ENCODE measurements at places on chromosomes 5 and 9.

DNA sequence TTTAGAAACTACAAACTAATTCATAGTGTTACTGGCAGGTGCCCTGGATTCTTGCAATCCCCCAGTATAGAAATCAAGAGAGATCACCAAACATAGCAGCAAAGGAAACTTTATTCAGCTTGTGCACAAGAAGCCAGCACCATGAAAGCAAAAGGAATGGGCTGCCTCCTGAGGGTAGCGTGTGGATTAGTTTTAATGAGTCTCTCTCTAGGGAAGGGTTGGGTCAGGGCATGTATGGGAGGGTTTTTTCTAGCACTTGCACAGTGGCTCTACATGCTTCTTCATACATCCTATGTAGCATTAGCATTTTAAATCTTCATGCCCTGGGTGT, 38.4 kb downstream of the LYRM7 start:
- no peaks in the 10 kb centered on the region for H3K36me3 ChIP-seq
- H3K4me3 ChIP-seq = no peak overlapping the region
- no peak for DNase-seq

DNA sequence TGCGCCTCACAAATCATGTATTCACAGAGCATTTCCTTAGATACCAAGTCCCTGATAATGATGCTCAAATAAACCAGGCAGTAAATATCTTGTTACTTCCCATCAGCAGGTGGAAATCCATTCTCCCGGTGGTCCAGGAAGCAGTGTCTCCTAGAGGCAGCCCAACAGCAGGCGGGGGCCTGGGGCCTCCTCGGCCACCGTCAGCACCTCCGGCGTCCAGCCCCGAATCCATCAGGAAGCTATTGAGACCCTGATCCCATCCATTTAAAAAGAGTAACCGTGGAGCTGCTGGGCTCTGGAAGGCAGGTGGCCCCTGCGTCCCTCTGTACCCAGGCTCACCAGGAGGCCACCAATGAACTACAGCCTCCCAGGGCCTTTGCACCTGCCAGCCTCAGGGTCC, 54.0 kb downstream of the VAV2 start:
- H3K27ac ChIP-seq = no peak overlapping the region
- peaks cover 11% of the 10 kb centered on the region for H3K36me3 ChIP-seq
- H3K27me3 ChIP-seq = no peaks in the 10 kb centered on the region
- DNase-seq = no peak

GRCh38 chr5:76145945-76146344, 62.8 kb downstream of the SV2C start:
- H3K4me1 ChIP-seq = no peaks in the 10 kb centered on the region
- DNase-seq = no peak
- no peak overlapping the region for H3K4me3 ChIP-seq

DNA sequence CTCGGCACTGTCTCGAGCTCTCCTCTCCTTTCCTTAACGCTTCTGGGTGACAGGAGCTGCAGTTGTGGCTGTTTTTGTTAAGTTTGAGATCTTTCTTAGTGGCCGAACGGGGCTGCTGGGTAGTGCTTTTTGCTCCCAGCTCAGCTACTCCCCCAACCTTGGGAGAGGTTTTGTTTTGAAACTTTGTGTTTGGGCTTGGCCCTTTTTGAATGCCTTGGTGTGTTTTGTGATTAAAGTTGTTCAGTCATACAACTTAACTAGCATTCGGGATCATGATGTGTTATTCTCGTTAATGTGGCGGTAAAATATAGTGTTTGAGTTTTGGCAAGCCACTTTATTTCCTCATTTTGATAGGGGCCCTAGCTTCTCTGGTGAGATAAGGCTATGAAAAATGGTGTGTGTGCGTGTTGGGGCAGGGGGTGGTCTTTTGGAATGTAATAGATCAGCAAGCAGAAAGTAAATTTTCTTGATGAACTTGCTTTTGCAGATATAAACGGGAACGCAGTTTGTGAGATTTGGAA, 1.1 kb downstream of the KDM3B start:
- H3K36me3 ChIP-seq = peaks cover 9% of the 10 kb centered on the region
- H3K4me1 ChIP-seq = peaks cover 21% of the 10 kb centered on the region
- H3K27me3 ChIP-seq = no peaks in the 10 kb centered on the region
- peak; percentile 24 for DNase-seq
- H3K4me3 ChIP-seq = peak overlapping the region; percentile 78

DNA sequence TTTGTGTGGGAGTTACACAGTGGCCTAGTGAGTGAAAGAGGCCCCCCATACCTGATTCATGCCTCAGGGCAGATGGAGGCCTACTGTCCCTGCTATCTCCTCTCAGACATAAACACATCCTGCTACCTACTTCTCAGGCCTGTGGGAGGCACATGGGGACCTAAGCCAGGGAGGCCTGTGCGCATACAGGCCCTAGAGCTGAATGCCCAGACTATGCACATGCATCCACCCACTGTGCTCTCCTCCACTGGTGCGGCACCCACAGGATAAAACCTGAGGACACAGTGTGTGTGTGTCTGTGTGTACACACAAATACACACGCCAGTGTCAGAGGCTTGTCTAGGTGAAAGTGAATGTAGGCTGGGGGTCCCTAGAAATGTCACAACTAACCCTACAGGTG, 1.4 kb downstream of the PAX5 start:
- no peak overlapping the region for H3K27ac ChIP-seq
- H3K27me3 ChIP-seq = peaks cover 100% of the 10 kb centered on the region

GRCh38 chr9:98067184-98067583, 10.7 kb downstream of the NANS start:
- peaks cover 7% of the 10 kb centered on the region for H3K4me1 ChIP-seq
- H3K36me3 ChIP-seq = peaks cover 82% of the 10 kb centered on the region
- peak; percentile 26 for DNase-seq
- H3K27me3 ChIP-seq = no peaks in the 10 kb centered on the region

- no peak overlapping the region for H3K4me3 ChIP-seq
- no peaks in the 10 kb centered on the region for H3K4me1 ChIP-seq
- no peaks in the 10 kb centered on the region for H3K36me3 ChIP-seq
- no peak overlapping the region for H3K27ac ChIP-seq
Observed at GRCh38 chr5:159894149-159894720, 22.0 kb upstream of the ADRA1B start.

- no peaks in the 10 kb centered on the region for H3K36me3 ChIP-seq
- no peak overlapping the region for H3K27ac ChIP-seq
- H3K4me3 ChIP-seq = no peak overlapping the region
- no peaks in the 10 kb centered on the region for H3K27me3 ChIP-seq
- DNase-seq = no peak
Observed at GRCh38 chr5:170171811-170172210, 61.0 kb upstream of the C5orf58 start.

DNA sequence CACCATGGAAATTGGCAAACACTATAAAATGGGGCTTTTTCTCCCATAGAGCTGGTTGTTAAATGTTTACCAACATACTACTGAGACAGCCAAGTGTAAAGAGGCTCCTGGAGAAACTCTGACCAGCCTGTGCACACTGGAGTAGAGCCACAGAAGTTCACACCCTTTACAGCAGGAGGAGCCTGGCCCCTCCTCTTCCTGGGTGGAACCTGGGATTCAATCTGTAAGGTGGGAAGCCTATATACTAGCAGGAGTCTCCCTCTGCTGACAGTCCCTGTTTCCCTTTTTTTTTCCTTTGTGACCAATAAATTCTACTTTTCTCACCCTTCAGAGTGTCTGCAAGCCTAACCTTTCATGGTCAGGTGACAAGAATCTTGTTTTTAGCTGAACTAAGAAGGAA, 10.4 kb upstream of the SLC30A5 start:
- H3K36me3 ChIP-seq = no peaks in the 10 kb centered on the region
- H3K27ac ChIP-seq = no peak overlapping the region
- no peak for DNase-seq
- no peaks in the 10 kb centered on the region for H3K4me1 ChIP-seq

DNA sequence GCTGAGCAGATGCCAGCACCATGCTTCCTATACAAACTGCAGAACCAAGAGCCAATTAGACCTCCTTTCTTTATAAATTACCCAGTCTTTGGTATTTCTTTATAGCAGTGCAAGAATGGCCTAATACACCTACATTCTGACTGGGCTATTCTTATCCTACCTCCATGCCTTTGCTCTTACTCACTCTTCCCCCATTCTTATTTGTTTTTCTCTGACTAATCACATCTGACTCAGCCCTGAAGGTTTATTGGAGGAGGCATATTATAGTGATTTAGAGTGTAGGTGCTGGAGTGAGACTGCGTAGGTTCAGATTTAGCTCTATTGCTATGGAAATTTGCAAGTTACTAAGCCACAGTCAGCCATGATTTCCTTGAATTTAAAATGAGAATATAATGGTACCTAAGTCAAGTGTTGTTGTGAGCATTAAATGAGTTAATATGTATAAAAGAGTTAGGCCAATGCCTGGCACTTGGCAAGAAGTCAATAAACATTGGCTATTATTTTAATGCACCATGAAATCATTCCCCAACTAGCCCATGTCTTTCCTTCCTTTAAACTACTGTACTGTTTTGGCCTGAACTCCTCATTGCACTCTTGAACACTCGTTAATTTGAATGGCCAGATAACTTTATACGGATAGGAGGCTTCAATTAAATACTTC, 531.2 kb upstream of the ZNF608 start:
- H3K36me3 ChIP-seq = no peaks in the 10 kb centered on the region
- H3K4me3 ChIP-seq = no peak overlapping the region
- no peaks in the 10 kb centered on the region for H3K4me1 ChIP-seq
- no peak overlapping the region for H3K27ac ChIP-seq
- H3K27me3 ChIP-seq = no peaks in the 10 kb centered on the region

GRCh38 chr9:114250235-114250568, 72.7 kb upstream of the ORM1 start:
- no peaks in the 10 kb centered on the region for H3K36me3 ChIP-seq
- no peak overlapping the region for H3K27ac ChIP-seq
- no peaks in the 10 kb centered on the region for H3K27me3 ChIP-seq
- H3K4me1 ChIP-seq = no peaks in the 10 kb centered on the region

GRCh38 chr5:94485067-94485466, 133.3 kb downstream of the KIAA0825 start:
- no peaks in the 10 kb centered on the region for H3K4me1 ChIP-seq
- no peak overlapping the region for H3K27ac ChIP-seq
- no peaks in the 10 kb centered on the region for H3K36me3 ChIP-seq
- H3K4me3 ChIP-seq = no peak overlapping the region
- H3K27me3 ChIP-seq = no peaks in the 10 kb centered on the region
- peak; percentile 30 for DNase-seq

DNA sequence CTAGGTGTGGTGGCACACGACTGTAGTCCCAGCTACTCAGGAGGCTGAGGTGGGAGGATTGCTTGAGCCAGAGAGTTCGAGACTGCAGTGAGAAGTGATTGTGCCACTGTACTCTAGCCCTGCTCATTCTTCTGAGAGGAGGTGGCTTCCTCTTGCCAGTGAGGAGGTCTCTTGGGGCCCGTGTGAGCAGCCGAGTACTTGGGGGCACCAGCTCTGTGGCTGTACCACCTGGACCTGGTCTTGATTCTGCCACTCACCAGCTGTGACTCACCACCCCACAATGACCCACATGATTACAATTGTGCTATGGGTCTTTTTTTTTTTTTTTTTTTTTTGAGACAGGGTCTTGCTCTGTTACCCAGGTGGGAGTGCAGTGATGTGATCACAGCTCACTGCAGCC, 18.0 kb upstream of the CRB2 start:
- DNase-seq = no peak
- no peak overlapping the region for H3K4me3 ChIP-seq
- peaks cover 19% of the 10 kb centered on the region for H3K4me1 ChIP-seq
- no peaks in the 10 kb centered on the region for H3K36me3 ChIP-seq

GRCh38 chr9:17116400-17116837, 18.4 kb upstream of the CNTLN start:
- no peaks in the 10 kb centered on the region for H3K36me3 ChIP-seq
- H3K27me3 ChIP-seq = no peaks in the 10 kb centered on the region
- H3K4me1 ChIP-seq = no peaks in the 10 kb centered on the region
- DNase-seq = no peak
- H3K4me3 ChIP-seq = no peak overlapping the region

GRCh38 chr9:35669331-35670145, 4.2 kb upstream of the CA9 start:
- no peak for DNase-seq
- peaks cover 4% of the 10 kb centered on the region for H3K27me3 ChIP-seq
- peaks cover 10% of the 10 kb centered on the region for H3K4me1 ChIP-seq
- no peak overlapping the region for H3K27ac ChIP-seq
- no peaks in the 10 kb centered on the region for H3K36me3 ChIP-seq

GRCh38 chr9:78871452-78872331, 574.8 kb downstream of the PSAT1 start:
- no peak for DNase-seq
- no peak overlapping the region for H3K4me3 ChIP-seq

- H3K4me3 ChIP-seq = no peak overlapping the region
- no peak for DNase-seq
- no peaks in the 10 kb centered on the region for H3K27me3 ChIP-seq
- peaks cover 2% of the 10 kb centered on the region for H3K36me3 ChIP-seq
Observed at GRCh38 chr9:113247640-113248039, 26.3 kb downstream of the SLC31A1 start.

DNA sequence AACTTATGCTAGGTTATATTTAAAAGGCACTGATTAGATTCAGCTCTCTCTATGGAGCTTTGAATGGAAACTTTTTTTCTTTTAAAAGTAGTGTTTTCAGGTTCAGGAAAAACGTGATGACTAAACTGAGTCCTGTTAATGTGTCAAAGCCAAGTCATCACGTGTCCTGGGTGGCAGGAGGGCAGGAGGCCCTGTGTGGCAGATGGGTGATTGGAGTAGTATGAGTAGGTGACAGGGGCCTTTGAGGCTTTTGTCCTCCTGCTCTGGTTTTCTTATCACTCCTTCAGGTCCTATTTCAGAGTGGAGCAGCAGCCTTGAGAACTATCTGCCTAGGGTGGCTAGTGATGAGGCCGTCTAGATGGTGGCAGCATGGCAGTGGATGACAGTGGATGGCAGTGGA, 17.7 kb upstream of the CARTPT start:
- H3K36me3 ChIP-seq = no peaks in the 10 kb centered on the region
- H3K27ac ChIP-seq = no peak overlapping the region
- no peaks in the 10 kb centered on the region for H3K4me1 ChIP-seq

- no peaks in the 10 kb centered on the region for H3K36me3 ChIP-seq
- no peak overlapping the region for H3K27ac ChIP-seq
- DNase-seq = no peak
Observed at GRCh38 chr5:173823721-173824567, 64.2 kb upstream of the CPEB4 start.

DNA sequence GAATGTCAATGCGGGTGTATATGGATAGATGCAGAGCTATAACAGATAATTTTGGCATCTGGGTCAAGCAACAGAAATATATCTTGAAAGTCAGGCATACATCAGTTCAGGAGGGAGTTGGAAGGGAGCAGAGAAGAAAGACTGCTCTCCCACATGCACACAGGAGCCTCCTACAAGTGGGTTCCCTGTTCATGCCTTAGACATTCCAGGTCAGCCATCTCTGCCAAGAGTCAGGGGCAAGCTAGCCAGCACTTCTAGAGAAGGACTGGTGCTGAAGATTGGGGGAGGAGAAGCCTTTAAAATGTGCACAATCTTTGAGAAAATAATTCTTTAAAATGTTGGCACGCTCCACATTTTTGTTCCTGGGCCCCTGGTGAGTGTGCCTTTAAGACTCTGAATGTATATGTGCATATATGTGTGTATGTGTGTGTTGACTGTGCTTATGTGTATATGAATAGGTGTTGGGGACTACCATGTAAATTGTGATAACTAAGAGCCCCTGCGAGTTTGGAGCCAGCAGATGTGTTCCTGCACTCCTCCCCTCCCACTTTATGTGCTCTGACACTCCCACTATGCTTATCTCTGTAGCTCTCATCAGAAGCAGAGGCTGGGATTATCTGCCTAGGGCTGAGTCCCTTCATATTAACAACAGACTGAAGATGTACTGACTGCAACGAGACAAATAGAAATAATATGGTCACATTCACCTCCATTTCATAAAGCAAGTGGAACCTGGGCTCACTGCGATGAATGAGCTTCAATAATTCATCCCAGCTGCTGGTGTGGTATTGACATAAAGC, 21.5 kb upstream of the DELE1 start:
- peaks cover 44% of the 10 kb centered on the region for H3K4me1 ChIP-seq
- H3K4me3 ChIP-seq = no peak overlapping the region
- H3K36me3 ChIP-seq = no peaks in the 10 kb centered on the region
- DNase-seq = no peak
